ENCODE measurements at places on chromosomes 7 and 10. TPM values are rescaled to one million over a fixed set of nuclear protein-coding genes. Genes with fewer than 3 reads are reported as not detected.

The MYO1G gene
- total RNA-seq = 252 TPM

GRCh38 chr7:143408686-143409561, at the start of gene EPHA1:
Gene EPHA1 (minus strand): TSS chr7:143408856. CDS start chr7:143408805, 51 bp downstream.
- H3K4me3 ChIP-seq = peak within 1 kb of the TSS; percentile 60
- no peak for DNase-seq
- peaks cover 22% of the 10 kb centered on the region for H3K4me1 ChIP-seq
- peaks cover 48% of the 10 kb centered on the region for H3K27me3 ChIP-seq
- H3K36me3 ChIP-seq = no peaks in the 10 kb centered on the region

GRCh38 chr10:122154031-122154544, 117.0 kb upstream of the BTBD16 start:
- no peak overlapping the region for H3K4me3 ChIP-seq
- H3K4me1 ChIP-seq = no peaks in the 10 kb centered on the region
- H3K27me3 ChIP-seq = peaks cover 7% of the 10 kb centered on the region

The TMEM243 gene
- total RNA-seq = 49.2 TPM

- H3K4me1 ChIP-seq = peaks cover 36% of the 10 kb centered on the region
- peaks cover 33% of the 10 kb centered on the region for H3K27me3 ChIP-seq
- no peak overlapping the region for H3K27ac ChIP-seq
- DNase-seq = peak; percentile 28
- peak overlapping the region; percentile 85 for H3K4me3 ChIP-seq
Observed at GRCh38 chr7:141074162-141074991, 513 bp downstream of the TMEM178B start.

The ZNF282 gene
- 49.4 TPM for total RNA-seq
